Dermis microvascular lymphatic vessel endothelial cell (primary cell): ENCODE measurements at places on chromosomes 13 and 19. TPM values are rescaled to one million over a fixed set of nuclear protein-coding genes. Genes with fewer than 3 reads are reported as not detected.

DNA sequence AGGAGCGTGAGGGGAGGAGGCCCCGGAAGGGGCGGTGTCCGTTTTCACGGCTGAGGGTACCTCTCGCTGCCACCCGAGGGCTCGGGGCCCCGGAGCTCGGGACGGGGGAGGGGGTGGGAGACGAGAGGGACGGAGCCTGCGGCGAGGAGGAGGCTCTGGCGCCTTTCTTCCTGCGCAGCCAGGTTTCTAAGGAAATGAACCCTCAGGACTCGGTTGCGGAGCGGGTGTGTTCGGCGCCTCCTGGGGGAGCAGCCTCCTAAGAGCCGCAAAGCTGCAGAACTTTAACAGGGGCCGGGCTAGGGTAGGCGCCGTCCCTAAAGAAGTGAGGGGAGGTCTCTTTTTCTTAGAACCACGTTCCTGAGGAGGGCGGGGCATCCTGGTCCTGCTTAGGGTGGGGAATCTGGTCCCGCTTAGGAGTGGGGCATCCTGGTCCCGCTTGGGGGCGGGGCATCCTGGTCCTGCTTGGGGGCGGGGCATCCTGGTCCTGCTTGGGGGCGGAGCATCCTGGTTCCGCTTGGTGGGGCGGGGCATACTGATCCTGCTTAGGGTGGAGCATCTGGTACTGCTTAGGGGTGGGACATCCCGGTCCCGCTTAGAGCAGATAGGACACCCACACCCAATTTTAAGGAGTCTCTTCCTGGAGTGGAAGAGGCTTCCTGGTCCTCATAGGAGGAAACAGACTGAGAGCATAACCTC, 6.2 kb downstream of the SYT5 start:
- peak; percentile 42 for DNase-seq

- no peak for DNase-seq
These were observed 9.8 kb downstream of the CBY2 start for GRCh38 chr13:45711951-45712350.

GRCh38 chr13:102233566-102234208, 168.2 kb downstream of the FGF14 start:
- DNase-seq, result no peak

- DNase-seq, result no peak
These were observed 15.4 kb downstream of the TNFAIP8L1 start for GRCh38 chr19:4654437-4655361.

GRCh38 chr13:103276775-103277498, 210.7 kb upstream of the SLC10A2 start:
- no peak for DNase-seq

DNA sequence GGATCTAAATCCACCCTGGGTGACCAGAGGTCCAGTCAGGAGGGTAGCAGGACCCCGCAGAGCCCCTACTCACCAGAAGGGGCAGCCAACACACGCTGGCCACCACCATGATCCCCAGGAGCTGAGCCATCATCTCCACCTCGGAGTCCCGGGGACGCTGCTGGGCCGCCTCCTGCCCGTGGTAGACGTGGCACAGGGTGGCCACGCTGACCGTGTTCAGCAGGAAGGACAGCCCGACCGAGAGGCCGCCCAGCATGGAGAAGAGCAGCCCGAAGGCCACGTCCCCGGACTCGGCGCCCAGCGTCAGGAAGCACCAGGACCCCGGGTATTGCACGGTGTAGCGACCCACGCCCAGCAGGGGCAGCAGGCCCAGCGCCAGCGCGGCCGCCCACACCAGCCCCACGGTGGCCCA, 6.9 kb downstream of the TBXA2R start:
- no peak for DNase-seq

DNA sequence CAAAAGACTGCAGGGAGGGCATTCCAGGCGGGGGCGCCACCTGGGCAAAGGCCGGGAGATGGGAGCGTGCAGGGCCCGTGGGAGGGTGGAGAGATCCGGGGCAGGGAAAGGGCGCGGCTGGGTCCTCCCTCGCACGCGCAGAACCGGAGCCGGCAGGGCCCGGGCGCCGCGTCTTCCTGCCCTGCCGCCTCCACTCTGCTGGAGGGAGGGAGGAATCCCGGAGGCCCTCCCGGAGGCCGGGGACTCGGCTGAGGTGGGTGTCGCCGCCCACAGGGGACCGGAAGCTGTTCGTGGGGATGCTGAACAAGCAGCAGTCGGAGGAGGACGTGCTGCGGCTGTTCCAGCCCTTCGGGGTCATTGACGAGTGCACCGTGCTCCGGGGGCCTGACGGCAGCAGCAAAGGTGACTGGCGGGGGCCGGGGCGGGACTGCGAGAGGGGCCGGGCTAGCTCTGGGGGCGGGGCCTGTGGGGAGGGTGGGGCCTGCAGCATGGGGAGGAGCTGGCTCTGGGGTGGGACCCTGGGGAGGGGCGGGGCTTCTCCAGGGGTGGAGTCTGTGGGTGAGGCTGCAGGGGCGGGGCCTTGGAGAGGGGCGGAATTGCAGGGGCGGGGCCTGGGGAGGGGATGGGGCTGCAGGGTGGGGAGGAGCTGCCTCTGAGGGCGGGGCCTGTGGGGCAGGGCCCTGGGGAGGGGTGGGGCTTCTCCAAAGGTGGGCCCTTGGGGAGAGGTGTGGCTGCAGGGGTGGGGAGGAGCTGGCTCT, 51.3 kb downstream of the CELF5 start:
- peak; percentile 80 for DNase-seq

- DNase-seq, result no peak
These were observed 78.7 kb upstream of the GPR183 start for GRCh38 chr13:99385940-99386339.

GRCh38 chr19:49064768-49065611, at the start of gene NTF4:
NTF4 (minus strand) TSS chr19:49064818; CDS start chr19:49061997, 2,821 bp downstream.
- no peak for DNase-seq

DNA sequence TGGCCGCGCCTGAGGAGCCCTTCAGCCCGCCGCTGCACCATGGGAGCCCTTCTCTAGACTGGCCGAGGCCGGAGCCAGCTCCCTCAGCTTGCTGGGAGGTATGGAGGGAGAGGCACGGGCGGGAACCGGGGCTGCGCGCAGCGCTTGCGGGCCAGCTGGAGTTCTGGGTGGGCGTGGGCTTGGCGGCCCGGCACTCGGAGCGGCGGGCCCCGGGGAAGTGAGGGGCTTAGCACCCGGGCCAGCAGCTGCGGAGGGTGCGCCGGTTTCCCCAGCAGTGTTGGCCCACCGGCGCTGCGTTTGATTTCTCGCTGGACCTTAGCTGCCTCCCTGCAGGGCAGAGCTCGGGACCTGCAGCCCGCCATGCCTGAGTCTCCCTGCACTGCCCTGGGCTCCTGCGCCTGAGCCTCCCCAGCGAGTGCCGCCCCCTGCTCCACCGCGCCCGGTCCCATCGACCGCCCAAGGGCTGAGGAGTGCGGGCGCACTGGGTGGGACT, 1890.0 kb upstream of the PCDH20 start:
- no peak for DNase-seq

GRCh38 chr13:51848674-51849073, 3.7 kb upstream of the TMEM272 start:
- DNase-seq, result no peak

DNA sequence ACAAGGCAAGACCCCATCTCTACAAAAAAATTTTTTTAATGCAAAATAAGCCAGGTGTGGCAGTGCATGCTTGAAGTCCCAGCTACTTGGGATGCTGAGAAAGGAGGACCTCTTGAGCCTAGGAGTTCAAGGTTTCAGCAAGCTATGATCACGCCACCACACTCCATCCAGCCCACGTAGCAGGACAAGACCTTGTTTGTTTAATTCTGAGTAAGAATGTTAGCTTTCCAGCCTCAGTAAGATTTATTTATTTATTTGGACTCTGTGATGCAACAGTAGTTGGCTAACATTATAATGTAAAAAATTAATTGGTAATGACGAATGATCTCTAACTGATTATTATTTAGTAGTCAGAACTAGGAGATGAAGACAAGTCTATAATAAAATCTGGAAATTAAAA, 23.3 kb downstream of the N4BP2L2 start:
- DNase-seq, result no peak

GRCh38 chr19:18297308-18297707, 15.9 kb upstream of the JUND start:
- no peak for DNase-seq

- no peak for DNase-seq
These were observed 180.9 kb downstream of the DIAPH3 start for GRCh38 chr13:59982631-59983382.

DNA sequence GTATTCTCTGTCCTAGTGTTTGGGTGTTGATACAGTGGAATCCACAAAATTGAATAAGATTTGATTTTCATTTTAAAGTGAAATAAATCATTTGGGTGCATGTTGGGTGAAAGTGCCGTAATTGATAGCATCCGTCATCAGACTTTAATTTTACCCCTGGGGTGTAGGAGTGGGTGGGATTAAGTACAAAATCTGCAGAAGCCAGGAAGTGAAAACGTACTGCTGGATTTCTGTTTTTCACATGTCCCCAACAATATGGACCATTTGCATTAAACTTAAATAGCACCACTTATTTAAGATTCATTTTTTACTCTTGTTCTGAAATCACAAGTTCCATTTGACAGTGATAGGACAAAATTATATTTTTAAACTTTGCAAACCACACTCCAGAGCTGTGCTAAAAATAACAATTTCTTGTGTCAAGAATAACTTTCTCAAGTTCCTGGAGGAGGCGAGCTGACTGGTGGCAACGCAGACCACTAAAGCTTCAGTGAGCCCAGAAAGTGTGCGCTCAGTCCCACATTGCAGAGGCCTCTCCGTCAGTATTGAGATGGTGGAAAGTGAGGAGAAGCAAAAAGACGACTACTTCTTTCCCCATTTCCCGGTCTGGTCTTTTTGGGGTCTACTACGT, 71.3 kb downstream of the ARHGEF7 start:
- no peak for DNase-seq

DNA sequence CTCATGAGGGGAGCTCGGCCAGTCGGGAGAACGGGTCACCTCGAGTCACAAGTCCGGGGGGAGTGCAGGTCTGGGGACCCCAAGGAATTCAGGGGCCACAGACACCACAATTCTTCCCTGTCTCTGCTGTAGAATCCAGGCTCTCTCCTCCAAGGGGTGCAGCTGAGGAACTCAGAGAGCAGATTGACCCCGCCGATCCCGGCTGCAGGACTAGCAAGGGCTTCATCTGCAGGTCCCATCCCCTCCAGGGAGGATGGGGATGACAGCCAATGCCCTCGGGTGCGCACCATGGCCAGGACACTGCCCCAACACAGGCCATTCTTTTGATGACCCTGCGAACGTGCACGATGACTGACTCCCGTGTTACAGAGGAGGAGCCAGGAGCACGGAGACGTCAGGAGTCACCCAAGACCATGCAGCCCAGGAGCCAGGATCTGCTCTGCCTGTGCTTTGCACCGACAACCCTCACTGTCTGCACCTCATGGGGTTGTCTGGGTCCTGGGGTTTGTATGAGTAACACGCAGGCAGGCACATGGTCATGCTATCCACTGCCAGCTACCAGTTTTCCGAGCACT, 48.5 kb upstream of the TUBGCP3 start:
- no peak for DNase-seq

DNA sequence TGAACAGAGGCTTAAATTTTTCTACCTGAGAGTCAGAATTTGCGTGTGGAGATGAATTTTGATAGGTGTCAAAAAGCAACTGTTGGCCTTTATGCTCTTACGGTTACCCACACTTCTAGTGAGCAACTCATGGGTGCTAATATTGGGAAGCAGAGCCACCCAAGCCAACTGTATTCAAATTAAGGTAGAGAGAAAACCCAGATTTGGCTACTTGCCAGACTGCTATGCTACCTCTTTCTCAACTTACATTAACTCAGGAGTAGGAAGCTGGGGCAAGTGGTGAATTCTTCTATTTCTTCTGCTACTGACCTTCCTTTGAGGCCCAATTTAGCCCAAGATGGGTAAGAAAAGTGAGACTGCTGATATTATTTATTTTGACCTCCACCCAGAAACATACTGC, 83.9 kb downstream of the OLFM4 start:
- DNase-seq, result no peak

GRCh38 chr13:99980824-99981734, 505 bp upstream of the ZIC2 start:
- DNase-seq, result peak; percentile 54

The ZNF99 gene
- not detected in 2 replicates for total RNA-seq

The PLK5 gene
- not detected in 2 replicates for total RNA-seq

The PRODH2 gene
- total RNA-seq, result not detected in 2 replicates

The PPP1R12C gene
- total RNA-seq, result 21.1 and 34.4 TPM in 2 replicates

The CARM1 gene
- total RNA-seq, result 19.0 and 26.4 TPM in 2 replicates

The INAFM1 gene
- 0.51 and 0.89 TPM in 2 replicates for total RNA-seq

The FUT1 gene
- 6.0 and 7.7 TPM in 2 replicates for total RNA-seq

The FREM2 gene
- total RNA-seq, result not detected in 2 replicates

The PSG1 gene
- 0.13 and 0.76 TPM in 2 replicates for total RNA-seq

The DACT3 gene
- under 0.01 and 0.13 TPM in 2 replicates for total RNA-seq

The ZNF808 gene
- total RNA-seq, result 10.3 and 11.3 TPM in 2 replicates
